Left ventricle myocardium inferior (tissue), 1 donor: ENCODE measurements at places on chromosomes 7 and 10. TPM values are rescaled to one million over a fixed set of nuclear protein-coding genes. Genes with fewer than 3 reads are reported as not detected.

The ZNF212 gene
- 5.4 TPM for total RNA-seq

The SPRN gene
- total RNA-seq = not detected

The ZNF736 gene
- 4.1 TPM for total RNA-seq

The MYO3A gene
- not detected for total RNA-seq
